ENCODE measurements at places on chromosomes 2 and 18. TPM values are rescaled to one million over a fixed set of nuclear protein-coding genes. Genes with fewer than 3 reads are reported as not detected.

GRCh38 chr2:221969087-221969829, 329.5 kb downstream of the PAX3 start:
- peak; percentile 42 for DNase-seq

DNA sequence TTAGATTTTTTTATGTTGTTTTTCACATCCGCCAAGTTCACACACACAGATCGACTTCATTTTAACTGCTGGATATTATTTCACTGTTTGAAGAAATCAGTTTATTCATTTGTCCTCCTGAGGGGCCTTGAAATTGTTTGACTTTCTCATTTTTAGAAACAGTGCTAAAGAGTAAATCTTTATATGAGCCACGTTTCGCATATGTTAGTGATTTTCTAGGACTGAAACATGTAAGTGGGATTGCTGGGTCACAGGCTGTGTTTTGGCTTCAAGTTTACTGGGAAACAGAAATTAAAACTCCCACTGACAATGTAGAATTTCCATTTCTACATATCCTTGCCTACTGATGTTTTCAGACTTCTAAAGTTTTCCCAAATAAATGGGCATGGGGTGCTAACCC, 363.8 kb downstream of the NCKAP5 start:
- no peak for DNase-seq

DNA sequence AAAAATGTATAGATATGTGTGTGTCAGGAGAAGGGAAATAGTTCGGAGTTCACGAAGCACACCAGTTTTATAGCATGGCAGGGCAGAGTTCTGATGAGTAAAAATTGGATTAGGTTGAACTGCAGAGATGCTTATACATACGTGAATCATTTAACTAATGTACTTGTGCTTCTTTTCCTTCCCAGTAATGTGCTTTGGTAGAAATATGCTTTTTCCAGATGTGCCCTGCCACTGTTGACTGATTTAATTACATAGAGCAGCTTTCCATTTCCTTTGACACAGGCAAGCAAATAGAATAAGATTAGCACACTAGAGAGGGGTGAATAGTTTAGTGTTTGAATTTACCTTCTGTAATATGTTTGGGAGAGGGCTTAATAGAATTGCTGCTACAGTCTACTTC, 28.9 kb upstream of the ARMC9 start:
- DNase-seq = no peak

GRCh38 chr2:1053786-1054185, 103.1 kb downstream of the SNTG2 start:
- no peak for DNase-seq

The HK2 gene
- 0.09 TPM for total RNA-seq

The NYAP2 gene
- not detected for total RNA-seq

DNA sequence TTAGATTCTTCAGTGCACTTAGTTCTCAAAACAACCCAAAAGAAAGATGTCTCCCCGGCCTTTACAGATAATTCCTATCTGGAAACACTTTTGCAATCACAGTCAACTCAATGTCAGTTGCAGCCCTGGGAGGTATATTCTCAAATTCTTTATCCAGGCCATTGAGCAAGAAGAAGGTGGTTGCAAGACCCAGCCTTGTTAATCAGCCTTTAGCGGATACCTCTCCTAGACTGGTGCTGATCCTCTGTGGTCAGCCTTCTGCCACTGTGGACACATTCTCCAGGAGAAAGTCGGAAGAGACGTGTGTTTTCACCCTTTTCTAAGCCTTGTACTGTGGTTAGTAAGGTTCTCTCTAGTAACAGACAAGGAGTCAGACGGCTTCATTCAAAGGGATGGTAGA, 7.8 kb upstream of the FZD7 start:
- no peak for DNase-seq

DNA sequence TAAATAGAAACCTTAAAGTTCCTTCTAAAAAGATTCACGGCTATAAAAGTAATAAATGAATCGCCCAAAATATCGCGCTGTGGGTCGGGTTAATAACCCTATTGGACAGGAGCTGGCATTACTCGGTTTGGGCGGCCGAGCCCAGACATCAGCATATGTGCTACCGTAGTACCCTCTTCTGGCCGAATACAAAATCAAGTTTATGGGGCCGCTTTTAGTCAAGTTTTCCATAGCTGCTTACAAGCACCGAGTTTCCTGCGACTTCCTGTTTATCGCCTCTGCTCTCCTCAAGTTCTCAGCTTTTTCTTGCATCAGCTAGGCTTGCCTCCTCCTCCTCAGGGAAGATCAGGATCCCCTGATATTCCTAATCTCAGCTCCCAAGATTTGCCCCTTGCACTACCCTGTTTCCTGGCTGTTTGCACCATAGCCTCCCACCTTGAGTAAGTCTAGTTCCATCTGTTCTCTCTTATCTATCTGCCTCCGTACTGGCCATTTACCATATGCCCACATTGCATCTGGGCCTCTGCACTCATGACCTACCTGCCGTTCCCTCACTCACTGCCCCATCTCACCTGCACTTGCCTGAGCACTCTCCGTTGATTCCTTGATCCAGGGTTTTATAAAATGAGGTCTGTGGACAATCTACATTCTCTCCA, 56.1 kb downstream of the SLC35F5 start:
- DNase-seq = peak; percentile 79

The UGT1A3 gene
- not detected for total RNA-seq

The PARD6G gene
- 8.8 TPM for total RNA-seq

The NAT8 gene
- not detected for total RNA-seq

GRCh38 chr18:31679791-31680432, 4.5 kb downstream of the B4GALT6 start:
- DNase-seq = peak; percentile 21

- DNase-seq = no peak
Measured at GRCh38 chr18:5842653-5843052, 52.7 kb downstream of the TMEM200C start.

- peak; percentile 36 for DNase-seq
Measured at GRCh38 chr2:9556121-9556743, 602 bp upstream of the ADAM17 start.

- peak; percentile 98 for DNase-seq
Measured at GRCh38 chr2:64838817-64839216, 150.4 kb upstream of the SLC1A4 start.

- DNase-seq = no peak
Measured at GRCh38 chr2:55031505-55031904, 18.7 kb downstream of the RTN4 start.

GRCh38 chr2:100720445-100720844, 99.5 kb upstream of the NPAS2 start:
- no peak for DNase-seq

The AQP12A gene
- not detected for total RNA-seq

GRCh38 chr2:33681364-33681757, 82.3 kb upstream of the FAM98A start:
- DNase-seq = peak; percentile 6

DNA sequence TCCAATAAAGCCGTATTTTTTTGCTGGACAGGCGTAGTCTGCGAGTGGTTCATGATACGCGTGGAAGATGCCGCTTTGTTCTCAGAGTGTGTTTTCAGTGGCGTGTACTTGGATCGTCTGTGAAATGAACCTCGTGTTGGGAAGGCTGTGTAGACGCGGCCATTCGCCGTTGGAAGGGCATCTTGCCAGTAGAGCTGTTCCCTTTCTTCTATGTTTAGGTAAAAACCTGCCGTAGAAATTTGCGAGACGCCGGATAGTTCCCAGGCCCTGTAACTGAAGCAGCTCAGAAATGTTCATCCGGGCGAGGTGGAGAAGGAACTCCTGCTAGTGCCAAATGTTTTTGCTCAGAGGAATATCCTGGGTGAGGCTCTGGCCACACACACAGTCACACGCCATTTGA, 133.6 kb downstream of the NFATC1 start:
- DNase-seq = no peak

DNA sequence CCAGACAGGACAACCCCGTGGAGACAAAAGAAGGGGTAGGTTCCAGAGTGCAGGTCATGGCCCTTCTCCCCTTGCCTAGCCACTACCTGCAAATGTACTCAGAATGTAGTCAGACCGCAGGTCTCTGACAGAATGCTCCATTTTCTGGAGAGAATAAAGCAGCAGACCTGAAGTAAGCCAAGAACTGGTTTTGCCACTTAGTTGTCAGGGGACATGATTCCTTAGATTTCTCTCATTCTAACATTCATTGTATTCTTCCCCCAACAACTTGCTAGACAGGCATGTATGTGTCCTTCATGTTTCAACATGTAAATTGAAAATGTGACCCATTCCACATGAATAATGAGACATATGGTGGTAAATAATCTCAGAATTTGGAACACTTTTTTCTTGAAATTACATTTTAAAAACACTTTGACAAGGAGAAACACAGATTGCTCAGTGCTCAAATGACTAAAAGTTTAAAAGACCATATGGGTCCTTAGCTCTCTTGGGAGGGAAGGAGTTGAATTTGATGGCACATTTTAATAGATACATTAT, 142.4 kb downstream of the CCBE1 start:
- DNase-seq = no peak

GRCh38 chr2:188345831-188346458, 54.3 kb downstream of the GULP1 start:
- DNase-seq = no peak

DNA sequence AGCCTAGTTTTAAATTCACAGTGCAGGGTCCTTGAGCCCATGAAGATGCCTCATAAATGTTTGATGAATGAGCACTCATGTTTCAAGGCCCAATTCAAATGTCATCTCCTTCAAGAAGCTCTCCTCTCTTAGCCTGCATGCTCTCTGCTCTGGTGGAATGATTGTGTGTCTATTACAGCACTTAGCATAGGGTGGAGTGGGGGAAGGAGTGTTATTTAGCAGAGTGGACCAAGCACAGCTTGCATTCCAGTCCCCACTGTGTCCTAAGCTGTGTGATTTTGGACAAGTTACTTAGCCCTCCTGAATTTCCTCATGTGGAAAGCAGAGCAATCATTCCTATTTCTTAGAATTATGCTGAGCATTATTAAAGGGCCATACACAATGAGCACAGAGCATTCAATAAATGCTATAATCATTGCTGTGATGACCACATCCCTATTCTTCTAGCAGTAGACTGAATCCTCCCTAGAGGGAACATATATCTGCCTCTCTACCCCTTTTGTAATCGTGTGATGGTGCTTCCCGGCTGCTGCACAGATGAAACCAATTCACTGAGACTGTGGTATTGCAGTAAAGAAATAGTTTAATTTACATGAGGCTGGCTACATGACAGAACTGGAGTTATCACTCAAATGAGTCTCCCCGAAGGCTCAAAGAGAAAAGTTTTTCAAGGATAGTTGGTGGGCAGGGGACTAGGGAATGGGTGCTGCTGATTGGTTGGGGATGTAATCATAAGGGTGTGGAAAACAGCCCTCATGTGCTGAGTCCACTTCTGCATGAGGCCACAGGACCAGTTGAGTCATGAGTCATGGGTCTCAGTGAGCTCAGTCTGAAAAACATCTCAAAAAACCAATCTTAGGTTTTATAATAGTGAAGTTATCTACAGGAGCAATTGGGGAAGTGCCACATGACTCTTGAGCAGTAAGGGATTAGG, 173.4 kb upstream of the NDUFV2 start:
- DNase-seq = no peak

- DNase-seq = no peak
Measured at GRCh38 chr2:190678444-190679162, 29.7 kb downstream of the NAB1 start.

DNA sequence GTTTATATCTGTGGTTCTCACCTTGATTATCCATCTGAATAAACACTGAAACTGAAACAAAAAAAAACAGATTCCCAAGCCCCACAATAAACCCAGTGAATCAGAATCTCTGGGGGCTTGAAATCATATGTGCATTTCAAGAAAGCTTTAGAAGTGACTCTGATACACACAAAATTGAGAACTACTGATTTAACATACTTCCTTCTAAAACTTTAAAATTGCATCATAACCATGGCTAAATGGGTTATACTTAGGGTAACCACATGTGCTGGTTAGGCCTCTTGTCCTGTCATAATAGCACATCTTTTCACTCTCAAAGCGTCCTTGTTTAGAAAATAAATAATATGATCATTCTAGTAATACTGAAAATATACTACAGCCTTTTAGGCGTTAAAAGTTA, 100.9 kb downstream of the ATAD2B start:
- DNase-seq = no peak

DNA sequence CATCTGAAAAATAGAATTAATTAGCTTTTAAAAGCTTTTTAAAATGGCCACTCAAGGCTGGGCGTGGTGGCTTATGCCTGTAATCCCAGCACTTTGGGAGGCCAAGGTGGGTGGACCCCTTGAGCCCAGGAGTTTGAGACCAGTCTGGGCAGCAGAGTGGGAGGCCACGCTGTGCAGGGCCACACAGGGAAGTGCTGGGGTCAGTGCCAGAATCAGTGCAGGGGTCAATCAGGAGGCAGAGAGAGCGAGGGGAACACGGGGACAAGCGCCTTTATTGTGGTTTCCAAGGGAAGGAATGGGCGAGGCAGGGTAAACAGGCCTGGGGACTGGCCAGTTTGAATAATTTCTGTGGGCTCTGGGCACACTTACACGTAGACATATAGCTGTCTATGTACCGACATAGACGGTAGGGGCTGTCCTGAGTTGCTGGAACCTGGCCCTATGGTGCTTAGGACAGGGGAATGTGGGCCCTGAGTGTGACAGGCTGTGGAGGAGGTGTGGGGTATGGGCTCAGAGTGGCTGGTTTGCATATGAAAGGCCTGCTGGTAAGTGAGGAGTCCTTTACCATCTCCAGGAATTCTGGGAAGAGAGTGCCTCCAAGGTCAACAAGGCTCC, 42.9 kb downstream of the DYSF start:
- DNase-seq = no peak

The CYP26B1 gene
- total RNA-seq = 0.02 TPM

DNA sequence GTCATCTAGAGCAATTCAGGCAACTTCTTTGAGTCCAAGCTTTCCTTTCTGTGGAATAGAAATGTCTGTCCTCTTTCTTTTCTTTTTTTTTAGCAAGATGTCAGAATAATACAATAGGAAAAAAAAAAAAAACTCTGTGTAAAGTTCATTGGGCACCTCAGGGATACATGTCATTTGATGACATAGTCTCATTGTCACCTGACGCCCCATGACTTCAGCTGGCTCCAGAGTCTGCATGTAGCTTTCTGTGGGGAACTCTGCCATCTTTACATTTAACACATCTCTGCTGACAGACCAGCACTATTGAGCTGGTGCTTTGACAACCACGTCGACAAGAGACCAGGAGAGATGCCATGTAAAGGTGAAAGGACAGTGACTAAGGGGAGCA, 172.5 kb upstream of the KLF7 start:
- DNase-seq = no peak

- DNase-seq = no peak
Measured at GRCh38 chr2:69474688-69475087, 37.5 kb upstream of the NFU1 start.

The NDUFAF7 gene
- 12.0 TPM for total RNA-seq

DNA sequence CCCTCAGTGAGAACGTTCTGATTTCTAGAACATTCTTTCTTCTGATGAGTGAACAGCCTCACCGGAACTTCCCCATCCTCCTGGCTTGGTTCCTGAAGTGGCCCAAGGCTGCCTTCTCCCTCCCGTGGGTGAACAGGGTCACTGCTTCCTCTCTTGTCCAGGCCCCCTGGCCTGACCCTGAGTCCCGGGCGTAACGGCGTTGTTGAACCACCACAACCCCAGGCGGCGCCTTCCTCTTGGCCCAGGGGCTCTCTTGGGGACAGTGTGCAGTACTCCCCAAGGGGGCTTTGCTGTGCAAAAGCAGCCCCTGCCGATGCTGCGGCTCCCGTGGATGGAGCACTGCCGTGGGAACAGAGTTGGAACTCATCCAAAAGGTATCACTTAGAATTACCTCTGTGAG, 147.2 kb downstream of the TSN start:
- no peak for DNase-seq

The GNLY gene
- not detected for total RNA-seq
